Activated CD8-positive, alpha-beta memory T cell treated with anti-CD3 and anti-CD28 coated beads, Interleukin-2, amount 50 U/mL, for 4 hours (primary cell): ENCODE measurements at places on chromosomes 13 and 19.
A peak's percentile ranks its signal among the peaks of the same experiment; 100 is the strongest.

DNA sequence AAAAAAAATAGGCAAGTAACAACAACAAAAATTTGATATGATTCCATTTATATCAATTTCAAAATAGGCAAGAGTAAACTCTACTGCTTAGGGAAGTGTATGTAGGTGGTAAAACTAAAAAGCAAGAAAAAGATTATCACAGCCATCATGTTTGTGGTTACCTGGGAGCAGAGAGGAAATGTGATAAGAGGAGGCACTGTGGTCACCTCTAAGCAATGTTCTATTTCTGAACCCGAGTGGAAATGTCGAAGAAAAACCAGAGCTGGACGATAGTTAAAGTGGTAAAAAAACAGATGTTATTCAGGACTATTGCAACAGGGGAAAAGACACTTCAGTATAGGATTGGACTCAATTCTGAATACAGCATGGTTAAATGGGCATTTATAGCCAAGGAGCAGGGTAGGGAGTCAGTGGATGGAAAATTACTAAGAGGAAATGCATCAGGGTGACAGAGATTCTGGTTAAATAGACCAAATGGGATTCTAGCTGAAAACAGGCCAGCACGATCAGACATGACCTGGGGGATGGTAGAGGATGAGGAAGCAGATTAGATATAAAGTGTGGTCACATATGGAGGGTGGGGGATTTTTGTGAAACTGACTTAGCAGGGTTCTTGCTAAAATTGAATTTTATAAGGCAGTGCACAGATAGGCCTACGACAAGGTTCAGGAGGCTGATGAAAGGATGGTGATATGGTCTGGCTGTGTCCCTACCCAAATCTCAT, 6.0 kb upstream of the TEX30 start:
- no peak for DNase-seq

GRCh38 chr13:29830000-29830399, 20.4 kb downstream of the UBL3 start:
- DNase-seq = no peak

- no peak for DNase-seq
These were observed 242.7 kb downstream of the DCLK1 start for GRCh38 chr13:35888457-35888883.

GRCh38 chr19:47601180-47601904, 7.6 kb upstream of the BICRA start:
- DNase-seq = no peak

GRCh38 chr13:49669735-49670309, 21.5 kb downstream of the EBPL start:
- DNase-seq = no peak

- DNase-seq = no peak
These were observed 1235.2 kb upstream of the SLC10A2 start for GRCh38 chr13:104301171-104301975.

DNA sequence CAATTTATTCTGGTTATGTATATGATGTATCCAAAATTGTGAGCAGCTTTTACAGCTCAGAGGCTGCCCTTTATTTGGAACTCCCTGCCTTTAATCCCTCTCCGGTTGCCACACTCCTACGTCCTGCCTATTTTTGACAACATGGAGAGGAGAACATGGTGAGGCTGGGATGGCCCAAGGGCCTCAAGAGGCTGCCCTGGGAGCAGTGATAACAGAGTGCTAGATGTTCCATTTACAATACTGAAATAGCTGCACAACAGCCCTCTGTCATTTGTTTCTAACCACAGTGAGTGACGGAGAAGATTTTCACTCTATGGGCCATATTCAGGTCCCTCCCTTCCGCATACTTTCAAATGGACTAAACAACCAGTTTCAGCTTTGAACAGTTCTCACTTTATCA, 33.4 kb downstream of the STARD13 start:
- no peak for DNase-seq

- no peak for DNase-seq
These were observed 38.6 kb upstream of the CD33 start for GRCh38 chr19:51186323-51186722.

DNA sequence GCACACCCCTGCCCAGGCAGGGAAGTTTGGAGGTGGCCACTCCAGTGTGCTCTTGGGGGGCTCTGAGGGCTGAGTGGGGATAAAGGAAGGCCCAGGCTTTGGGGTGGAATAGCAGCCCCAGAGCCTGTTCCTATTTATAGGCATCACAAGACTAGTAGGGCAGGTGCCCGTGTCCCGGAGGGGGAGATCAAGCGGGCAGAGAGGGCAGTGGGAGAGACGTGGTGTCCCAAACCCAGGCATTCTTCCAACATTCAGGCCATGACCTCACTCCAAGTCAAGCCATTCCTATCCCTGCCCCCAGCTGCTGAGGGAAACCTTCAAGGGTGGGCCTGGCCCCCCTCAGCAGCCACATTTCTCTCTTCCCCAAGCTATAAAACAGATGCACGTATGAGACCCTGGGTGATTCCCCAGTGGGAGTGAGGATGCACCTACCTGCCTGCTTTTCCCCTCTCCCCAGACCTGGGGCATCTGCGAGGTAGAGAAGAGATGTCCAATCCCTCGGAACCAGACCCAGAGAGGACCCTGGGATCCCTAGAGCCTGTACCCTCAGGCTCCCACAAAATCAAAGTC, 3.9 kb downstream of the WIZ start:
- DNase-seq = no peak

DNA sequence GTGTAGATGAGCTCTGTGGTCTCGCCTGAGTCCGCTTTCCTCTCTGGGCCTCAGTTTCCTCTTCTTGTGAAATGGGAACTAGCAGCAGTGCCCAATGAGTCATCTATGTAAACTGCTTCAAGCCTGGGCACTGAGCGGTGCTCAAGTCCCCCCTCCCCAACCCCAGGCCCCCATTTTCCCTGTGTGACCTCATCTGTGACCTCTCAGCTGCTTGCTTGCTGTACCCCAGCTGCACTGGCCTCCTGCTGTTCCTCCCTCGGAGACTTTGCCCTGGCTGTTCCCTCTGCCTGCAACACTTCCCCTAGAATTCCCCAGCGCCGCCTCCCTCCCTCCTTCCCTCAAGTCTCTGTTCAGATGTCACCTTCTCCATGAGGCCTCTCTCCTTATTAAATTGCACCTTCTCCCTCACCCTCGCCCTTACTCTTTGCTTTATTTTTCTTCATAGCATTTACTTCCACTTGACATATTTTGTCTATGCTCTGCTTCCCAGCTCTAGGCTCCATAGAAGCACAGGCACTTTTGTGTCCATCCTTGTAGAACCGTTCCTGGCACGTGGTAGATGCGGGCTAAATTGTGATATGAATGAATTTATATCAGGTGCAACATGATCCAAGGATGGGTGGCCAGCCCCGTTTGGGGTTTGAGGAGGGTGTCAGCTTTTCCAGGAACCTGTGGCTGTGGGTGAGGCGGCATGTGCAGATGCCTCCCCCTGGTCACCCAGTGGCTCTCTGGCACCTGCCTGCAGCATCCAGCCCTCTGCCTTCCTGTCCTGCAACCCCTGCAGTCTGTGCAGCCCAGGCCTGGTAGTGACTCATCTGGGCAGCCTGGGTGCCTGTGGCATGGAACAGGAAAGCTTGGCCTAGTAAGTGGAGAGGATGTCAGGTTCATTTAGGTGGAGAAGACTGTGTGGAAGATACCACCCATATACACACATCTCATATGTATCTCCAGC, 26.3 kb downstream of the SIPA1L3 start:
- no peak for DNase-seq

DNA sequence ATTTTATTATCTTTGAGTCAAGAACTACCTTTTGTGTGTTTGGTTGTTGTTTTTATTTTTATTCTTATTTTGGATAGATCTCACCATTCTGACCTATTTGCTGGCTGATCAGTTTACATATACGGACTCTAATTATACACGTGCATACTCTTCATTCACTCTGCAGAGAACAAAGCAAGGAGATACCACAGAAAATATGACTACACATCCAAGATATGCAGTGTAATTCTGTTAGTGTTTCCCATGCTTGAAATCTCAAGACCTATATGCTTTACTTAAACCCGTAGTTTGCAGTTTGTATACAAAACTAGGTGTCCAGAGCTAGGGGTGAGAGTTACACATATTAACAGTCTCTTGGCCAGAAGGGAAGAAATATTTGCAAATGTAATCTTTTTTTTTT, 205.5 kb downstream of the DCLK1 start:
- no peak for DNase-seq

- no peak for DNase-seq
These were observed 531.1 kb downstream of the IRS2 start for GRCh38 chr13:109255141-109255856.

GRCh38 chr19:33634361-33635091, 12.8 kb downstream of the CHST8 start:
- DNase-seq = no peak

GRCh38 chr19:52923778-52924593, 758 bp upstream of the ZNF888 start:
- DNase-seq = no peak

GRCh38 chr19:55252760-55253663, 5.8 kb downstream of the PPP6R1 start:
- DNase-seq = no peak

- no peak for DNase-seq
These were observed 179.2 kb downstream of the ABCC4 start for GRCh38 chr13:95122063-95122462.

- DNase-seq = no peak
These were observed 6.9 kb downstream of the GRAMD1A start for GRCh38 chr19:35006999-35007365.

GRCh38 chr13:102847272-102848234, 1.7 kb downstream of the ERCC5 start:
- no peak for DNase-seq

- DNase-seq = no peak
These were observed 583.7 kb upstream of the SPRY2 start for GRCh38 chr13:80924596-80924995.

GRCh38 chr19:8631425-8631819, 989 bp downstream of the NFILZ start:
- DNase-seq = no peak

- no peak for DNase-seq
These were observed 404 bp downstream of the C19orf44 start for GRCh38 chr19:16496613-16496983.

DNA sequence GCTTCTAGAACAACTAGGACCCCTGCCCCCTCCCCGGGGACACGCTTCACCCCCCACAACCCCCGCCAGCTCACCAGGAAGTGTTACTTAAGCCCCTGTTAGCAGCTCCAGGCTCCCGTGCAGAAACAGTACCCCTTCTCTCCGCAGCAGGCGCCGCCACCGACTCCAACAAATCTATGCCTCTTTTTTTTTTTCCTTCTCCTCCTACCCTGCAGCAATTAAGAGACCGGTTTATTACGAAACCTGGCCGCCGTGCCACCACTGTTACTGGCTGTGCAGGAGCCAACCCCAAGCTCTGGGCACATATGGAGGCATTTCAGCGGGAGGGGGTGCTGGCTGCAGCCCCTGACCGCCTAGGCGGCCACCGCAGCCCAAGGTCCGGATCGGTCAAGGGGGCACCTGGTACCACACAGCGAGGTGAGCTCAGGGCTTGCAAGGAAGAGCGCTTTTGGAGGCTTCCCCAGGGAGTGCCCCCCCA, 2.4 kb downstream of the GADD45B start:
- peak; percentile 43 for DNase-seq

DNA sequence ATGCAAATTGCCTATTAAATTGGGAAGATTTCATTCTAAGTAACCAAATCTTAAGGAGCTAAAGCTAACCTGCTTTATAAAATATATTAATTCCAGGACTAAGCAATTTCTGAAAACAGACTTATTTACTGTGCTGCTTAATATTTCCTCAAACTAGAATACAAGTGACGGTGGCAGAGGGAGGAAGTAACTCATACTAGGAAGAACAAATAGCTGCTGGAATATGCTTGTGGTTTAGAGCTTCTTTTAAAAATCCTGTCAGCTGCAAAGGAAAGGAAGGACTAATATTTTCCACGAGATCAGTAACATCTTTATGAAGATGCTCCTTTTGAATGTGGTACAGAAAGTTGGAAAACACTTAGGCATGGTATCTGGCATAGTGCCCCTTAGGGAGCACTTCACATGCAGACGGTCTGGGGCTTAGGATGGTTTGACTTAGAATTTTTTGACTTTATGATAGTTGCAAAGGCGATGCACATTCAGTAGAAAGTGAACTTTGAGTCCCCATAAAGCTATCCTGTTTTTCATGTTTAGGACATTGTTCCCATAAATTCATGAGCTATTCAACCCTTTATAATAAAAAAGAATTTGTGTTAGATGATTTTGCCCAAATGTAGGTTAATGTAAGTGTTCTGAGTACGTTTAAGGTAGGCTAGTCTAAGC, 3.4 kb upstream of the HNRNPA1L2 start:
- DNase-seq = no peak

DNA sequence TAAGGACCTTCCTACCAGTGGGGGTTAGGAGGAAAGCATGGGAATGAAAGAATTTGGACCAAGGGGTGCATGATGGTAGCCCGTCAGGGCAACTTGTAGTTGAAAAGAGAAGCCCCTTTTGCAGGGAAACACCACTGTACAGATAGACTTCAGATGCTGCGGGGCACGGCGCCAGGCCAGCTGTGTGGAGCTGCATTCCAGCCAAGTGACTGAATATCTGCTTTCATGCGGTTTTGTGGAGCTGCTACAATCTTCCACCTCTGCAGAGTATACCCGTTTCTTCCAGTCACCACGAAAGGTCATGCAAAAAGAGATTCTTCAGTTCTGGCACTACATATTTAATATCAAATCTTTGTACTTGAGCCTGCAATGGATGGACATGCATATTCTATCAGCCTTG, 104.7 kb downstream of the RGCC start:
- DNase-seq = no peak

DNA sequence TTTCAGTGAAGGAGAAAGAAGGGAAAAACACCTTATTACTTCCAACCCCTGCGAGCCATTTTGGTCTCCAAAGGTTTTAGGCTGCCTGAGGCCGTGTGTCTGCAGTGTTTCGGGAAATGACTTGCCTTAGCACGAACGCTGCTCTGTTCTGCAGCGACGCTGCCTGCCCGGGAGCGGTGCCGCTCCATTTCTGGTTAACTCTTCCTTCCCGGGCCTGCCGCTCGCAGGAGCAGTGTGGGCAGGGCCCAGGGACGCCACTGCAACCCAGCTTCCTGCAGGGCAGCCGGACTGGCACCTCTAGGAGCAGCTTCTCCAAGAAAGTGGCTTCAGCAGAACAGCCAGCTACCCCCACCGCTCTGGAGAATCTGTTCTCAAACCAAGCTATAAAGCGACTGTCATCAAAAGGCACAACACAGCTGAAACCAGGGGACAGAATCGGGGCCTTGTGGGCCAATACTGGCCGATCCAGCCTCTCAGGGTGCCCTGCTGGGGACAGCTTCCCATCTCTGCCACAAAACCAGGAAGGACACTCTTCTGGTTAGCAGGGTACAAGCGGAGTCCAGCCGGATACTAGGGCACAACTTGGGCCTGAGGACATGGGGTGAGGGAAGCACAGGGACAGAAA, 72.2 kb downstream of the KCTD15 start:
- no peak for DNase-seq
